Cerebellar cortex (tissue), 1 donor: ENCODE measurements at places on chromosomes 2 and 18.

DNA sequence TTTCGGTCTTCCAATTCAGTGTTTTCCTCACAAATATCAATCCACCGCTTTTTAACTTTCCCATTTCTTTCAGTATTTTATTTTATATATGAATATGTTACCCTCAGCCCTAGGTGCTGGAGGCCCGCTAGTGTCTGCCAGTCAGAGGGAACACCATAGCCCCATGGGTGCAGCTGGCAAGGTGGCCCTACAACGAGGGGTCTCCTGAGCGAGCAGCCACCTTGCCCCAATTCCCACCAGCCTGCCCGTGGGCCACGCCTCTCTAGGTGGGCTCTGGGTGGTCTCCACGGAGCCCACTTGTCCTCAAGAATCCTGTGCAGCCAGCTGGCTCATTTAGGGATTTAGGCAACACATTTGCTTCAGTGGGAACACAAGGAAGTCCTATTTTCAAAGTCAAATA is 72.5 kb upstream of the RGPD5 start:
- no peak for DNase-seq

DNA sequence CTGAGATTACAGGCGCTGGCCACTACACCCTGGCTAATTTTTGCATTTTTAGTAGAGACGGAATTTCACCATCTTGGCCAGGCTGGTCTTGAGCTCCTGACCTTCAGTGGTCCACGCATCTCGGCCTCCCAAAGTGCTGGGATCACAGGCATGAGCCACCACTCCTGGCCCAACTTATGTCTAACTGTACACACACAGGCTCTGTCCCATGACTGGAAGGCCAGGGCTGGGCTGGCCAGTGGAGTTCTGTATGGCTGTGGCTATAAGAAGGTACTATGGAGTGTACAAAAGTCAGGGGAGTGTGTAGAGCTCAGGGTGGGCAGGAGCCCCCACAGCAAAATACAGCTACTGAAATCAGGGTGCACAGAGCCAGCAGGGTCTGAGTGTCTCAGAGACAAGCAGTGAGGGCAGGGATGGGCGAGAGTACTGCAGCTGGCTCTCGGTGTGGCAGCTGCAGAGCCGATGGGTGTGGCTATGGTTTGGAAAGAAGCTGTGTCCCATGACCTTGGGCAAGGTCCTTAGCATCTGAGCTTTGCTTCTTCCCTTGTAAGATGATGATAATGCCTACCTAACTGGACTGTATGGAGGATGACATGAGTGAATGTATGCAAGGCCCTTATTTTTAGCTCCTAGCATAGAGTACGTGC is 10.4 kb upstream of the MSGN1 start:
- no peak for DNase-seq

- no peak for DNase-seq
Measured at GRCh38 chr2:127095367-127095641, 11.7 kb downstream of the BIN1 start.

DNA sequence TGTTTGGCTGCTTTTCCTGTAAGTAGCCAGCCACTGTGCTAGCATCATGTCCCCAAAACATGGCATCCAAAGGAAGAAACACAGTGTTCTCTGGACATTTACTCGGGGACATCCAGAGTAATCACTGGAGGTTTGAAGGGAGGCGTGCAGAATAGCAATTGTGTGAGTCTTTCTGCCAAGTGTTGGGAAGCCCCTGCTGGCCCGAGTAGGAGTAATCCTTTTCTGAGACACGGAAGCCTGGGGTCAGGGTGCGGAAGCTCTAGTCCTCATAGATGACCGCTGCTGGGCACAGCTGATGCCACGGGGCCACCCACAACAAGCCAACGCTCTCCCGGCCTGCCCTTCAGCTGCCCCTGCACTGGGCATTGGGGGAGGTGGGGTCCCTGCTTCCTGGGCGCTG is 24.8 kb upstream of the HDAC4 start:
- DNase-seq = peak; percentile 7

DNA sequence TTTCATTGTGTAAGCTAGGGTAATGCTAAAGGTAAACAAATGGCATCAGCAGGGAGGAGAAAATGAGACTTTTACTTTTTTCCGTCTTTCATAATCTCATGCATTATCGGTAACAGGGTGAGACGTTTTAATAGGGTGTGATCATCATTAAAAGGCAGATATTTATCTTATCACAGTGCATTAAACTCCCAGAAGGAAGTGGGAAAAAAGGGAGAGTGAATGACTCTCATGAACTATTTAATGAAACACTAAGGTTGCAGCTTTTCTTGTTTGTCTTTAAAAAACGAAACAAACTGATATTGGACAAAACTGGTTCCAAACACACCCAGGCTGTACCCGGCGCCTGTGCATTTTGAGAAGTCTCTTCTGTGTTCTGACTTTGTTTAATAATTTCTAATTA is 1936.8 kb upstream of the PIK3C3 start:
- no peak for DNase-seq

DNA sequence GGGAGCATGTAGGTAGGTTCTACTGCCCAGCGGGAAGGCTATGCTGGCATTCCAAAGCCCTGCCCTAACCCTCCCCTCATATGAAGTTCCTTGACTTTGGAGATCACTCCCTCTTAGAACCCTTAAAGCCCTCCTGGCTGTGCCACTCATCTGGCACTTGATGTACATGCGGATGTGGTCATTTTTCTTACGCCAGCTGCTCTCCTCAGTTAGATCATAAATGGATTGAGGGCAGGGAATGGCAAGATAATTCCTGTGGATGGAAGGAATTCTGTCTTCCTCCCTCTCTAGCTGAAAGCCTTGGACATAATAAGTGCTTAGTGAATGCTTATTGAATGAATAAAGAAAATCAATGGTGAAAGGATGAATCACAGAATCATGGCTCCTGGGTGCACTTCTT is 51.6 kb downstream of the SLC4A3 start:
- DNase-seq = no peak

- DNase-seq = peak; percentile 78
Measured at GRCh38 chr2:202072737-202073401, at the start of gene KIAA2012. KIAA2012 (plus strand) TSS chr2:202073255; CDS start chr2:202073628, 373 bp downstream.

- DNase-seq = no peak
Measured at GRCh38 chr2:219362524-219363164, 25.1 kb downstream of the DNPEP start.

- DNase-seq = no peak
Measured at GRCh38 chr2:41771710-41772109, 276.1 kb upstream of the PKDCC start.

- no peak for DNase-seq
Measured at GRCh38 chr2:240959214-240959940, 39.0 kb upstream of the SNED1 start.

DNA sequence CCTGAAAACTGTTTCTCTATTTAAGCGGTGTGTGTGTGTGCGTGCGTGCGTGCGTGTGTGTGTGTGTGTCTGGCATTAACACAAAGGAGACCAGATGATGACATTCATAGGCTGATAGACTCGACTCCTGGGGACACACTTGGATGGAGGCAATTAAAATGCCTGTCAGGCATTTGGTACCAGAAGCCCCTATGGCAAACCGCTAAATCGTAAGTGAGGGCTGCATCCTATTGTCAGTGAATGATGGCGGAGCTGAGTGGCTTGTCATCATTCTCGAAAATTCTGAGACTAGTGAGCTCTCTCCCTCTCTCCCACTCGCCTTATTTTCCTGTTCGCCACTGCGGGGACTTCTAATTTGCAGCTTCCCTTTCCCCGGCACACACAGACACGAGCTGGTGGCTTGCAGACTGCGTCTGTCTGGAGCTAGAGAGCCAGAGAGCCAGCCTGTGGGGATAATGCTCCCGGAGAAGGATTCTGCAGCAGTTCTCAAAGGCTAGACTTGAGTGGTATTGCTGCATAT is 155.4 kb downstream of the MAP2 start:
- peak; percentile 93 for DNase-seq

GRCh38 chr2:187011206-187011832 is 162.3 kb upstream of the ZSWIM2 start:
- DNase-seq = no peak
